NCI-H2081 (cell line): ENCODE measurements at places on chromosomes 12 and 14.

GRCh38 chr12:68185598-68185997 is 26.1 kb upstream of the IFNG start:
- no peak for DNase-seq

- DNase-seq = no peak
These were observed 11.7 kb upstream of the OSBPL8 start for GRCh38 chr12:76571256-76571655.

GRCh38 chr12:54215989-54216796 is 27.4 kb upstream of the SMUG1 start:
- DNase-seq = no peak

GRCh38 chr12:2804393-2805142 is 7.9 kb upstream of the ITFG2 start:
- peak; percentile 24 for DNase-seq

DNA sequence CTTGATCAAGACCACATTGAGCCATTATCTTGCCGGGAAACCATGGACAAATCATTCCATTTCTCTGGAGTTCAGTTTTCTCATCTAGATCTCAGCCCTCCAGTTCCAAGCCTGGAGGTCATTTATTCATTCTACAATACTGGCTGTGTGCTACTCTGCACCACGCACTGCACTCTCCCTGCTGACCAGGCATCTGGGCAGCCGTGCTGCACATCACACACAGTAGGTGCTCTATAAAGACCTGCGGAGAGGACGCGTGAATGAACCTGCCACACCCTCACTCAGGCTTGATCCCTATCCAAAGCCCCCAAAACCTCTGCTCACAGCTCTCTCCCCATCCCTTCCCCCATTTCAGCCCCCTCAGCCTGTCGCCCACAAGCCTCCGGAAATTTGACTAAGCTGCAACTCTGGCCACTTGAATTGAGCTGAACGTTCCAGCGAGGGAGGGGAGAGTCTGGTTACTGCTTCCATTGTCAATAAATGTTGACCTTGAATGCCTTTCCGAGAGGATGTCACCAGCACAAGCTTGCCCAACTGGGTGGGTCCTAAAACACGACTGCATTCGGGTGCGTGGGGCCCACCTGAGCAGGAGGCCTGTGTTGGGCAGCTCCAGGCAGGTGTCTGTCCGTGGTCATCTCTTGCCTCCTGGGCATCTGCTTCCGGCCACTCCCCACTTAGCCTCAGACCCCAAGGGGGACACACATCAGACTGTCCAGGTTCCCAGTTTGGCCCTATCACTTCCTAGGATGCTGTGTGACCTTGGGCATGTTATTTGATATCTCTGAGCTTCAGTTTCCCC is 17.8 kb downstream of the FAIM2 start:
- DNase-seq = no peak

- DNase-seq = no peak
These were observed 20.1 kb downstream of the DENND5B start for GRCh38 chr12:31570880-31571279.

- no peak for DNase-seq
These were observed 3.7 kb upstream of the FKBP4 start for GRCh38 chr12:2791089-2791488.

DNA sequence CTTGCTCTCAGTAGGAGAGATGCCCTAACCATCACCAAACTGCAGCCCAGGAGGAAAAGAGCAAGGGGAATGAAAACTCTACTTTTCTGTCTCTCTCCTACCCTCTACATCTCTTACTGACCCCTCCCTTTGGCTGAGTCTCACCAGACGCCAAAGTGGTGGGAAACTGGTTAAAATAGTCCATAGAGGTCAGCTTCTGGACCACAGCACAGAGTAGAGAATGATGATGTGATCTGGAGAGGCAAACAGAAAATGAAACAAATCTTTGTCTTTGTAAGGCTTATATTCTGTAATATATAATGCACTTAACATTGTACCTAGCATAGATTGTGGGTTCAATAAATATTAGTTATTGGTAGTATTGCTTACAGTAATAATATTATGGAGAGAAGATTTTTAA is 81.0 kb upstream of the GARIN2 start:
- no peak for DNase-seq

- DNase-seq = no peak
These were observed 51.6 kb upstream of the PIWIL1 start for GRCh38 chr12:130286041-130286440.

- no peak for DNase-seq
These were observed 194.5 kb downstream of the PHETA1 start for GRCh38 chr12:111174251-111174960.

GRCh38 chr14:60537663-60538062 is 28.7 kb downstream of the SIX6 start:
- no peak for DNase-seq

GRCh38 chr14:70972107-70972976 is 65.1 kb downstream of the PCNX1 start:
- peak; percentile 72 for DNase-seq

- no peak for DNase-seq
These were observed 452.4 kb downstream of the RAD51B start for GRCh38 chr14:68271913-68272391.

- DNase-seq = no peak
These were observed 1.5 kb downstream of the PRKCH start for GRCh38 chr14:61322799-61323290.

GRCh38 chr12:99004799-99005466 is 359.8 kb downstream of the APAF1 start:
- DNase-seq = no peak

- DNase-seq = peak; percentile 81
These were observed 99.0 kb downstream of the RTN1 start for GRCh38 chr14:59771577-59771976.

- no peak for DNase-seq
These were observed 83.7 kb downstream of the PHETA1 start for GRCh38 chr12:111285200-111285599.

GRCh38 chr12:57320639-57321038 is 69.7 kb upstream of the STAC3 start:
- no peak for DNase-seq

- DNase-seq = no peak
These were observed 10.6 kb upstream of the CDKL1 start for GRCh38 chr14:50407111-50407812.

GRCh38 chr14:95515596-95516552 is 576 bp downstream of the SYNE3 start:
- DNase-seq = peak; percentile 64

- no peak for DNase-seq
These were observed 374.5 kb downstream of the RAD51B start for GRCh38 chr14:68193970-68194681.

GRCh38 chr14:98580131-98580678 is 691.8 kb downstream of the BCL11B start:
- DNase-seq = no peak

DNA sequence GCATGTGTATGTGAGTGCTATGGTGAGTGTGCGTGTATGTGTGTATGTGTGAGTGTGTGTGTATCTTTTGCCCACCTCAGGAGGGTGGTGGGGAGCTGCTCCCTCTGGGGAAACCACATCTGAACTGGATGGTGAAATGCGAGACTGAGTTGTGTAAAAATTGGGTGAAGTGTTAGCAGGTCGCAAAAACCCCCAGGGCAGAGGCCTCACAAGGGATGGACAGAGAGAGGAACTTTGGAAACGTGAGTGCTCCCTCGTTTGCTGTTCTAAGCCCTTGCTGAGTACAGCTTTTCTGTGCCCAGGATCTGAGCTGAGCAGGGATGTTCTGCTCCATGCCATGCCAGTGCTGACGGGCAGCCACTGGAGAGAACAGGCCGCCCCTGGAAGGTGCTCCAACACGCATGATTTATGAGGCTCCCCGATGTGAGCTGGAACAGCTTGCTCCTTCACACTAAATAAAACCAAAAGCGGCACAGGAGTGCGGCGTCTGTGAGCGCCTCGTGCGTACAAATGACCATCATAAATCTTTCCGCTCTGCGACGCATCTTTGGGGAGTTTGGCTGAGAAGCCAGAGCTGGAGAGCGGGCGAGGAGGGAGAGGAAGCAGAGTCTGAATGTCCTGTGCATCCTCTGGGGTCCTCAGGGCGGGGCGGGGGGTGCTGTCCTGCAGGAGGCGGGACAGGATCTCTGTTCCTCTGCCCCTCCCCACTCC is 14.1 kb upstream of the GALNT9 start:
- no peak for DNase-seq

- no peak for DNase-seq
These were observed 748.8 kb downstream of the C12orf50 start for GRCh38 chr12:87280356-87280755.

DNA sequence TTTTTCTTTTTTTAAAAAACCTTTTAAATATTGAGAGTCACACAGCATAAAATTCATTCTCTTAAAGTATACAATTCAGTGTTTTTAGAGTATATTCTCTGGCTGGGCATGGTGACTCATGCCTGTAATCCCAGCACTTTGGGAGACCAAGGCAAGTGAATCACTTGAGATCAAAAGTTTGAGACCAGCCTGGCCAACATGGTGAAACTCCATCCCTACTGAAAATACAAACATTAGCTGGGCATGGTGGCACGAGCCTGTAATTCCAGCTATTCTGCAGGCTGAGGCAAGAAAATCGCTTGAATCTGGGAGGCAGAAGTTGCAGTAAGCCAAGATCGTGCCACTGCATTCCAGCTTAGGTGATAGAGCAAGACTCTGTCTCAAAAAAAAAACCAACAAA is 68.4 kb upstream of the BCAT1 start:
- no peak for DNase-seq

- no peak for DNase-seq
These were observed 8.8 kb upstream of the MAP4K5 start for GRCh38 chr14:50541159-50541567.

- no peak for DNase-seq
These were observed 12.8 kb upstream of the PLEKHG3 start for GRCh38 chr14:64691376-64691775.
